ENCODE measurements at places on chromosomes 6 and 20. TPM values are rescaled to one million over a fixed set of nuclear protein-coding genes. Genes with fewer than 3 reads are reported as not detected.

REM1 gene
- not detected for total RNA-seq

SPTLC3 gene
- total RNA-seq = not detected

GNAS-AS1 gene
- not detected for total RNA-seq

RANBP9 gene
- 20.7 TPM for total RNA-seq

IL20RA gene
- not detected for total RNA-seq
